ENCODE measurements at places on chromosomes 2 and 18. TPM values are rescaled to one million over a fixed set of nuclear protein-coding genes. Genes with fewer than 3 reads are reported as not detected.
A peak's percentile ranks its signal among the peaks of the same experiment; 100 is the strongest.

- peaks cover 44% of the 10 kb centered on the region for H3K27me3 ChIP-seq
- H3K4me1 ChIP-seq: peaks cover 4% of the 10 kb centered on the region
- H3K4me3 ChIP-seq: no peak overlapping the region
- no peak for DNase-seq
- H3K27ac ChIP-seq: no peak overlapping the region
- H3K36me3 ChIP-seq: no peaks in the 10 kb centered on the region
Observed at GRCh38 chr2:118847762-118848172, 319 bp upstream of the EN1 start.

- H3K27ac ChIP-seq: no peak overlapping the region
- peaks cover 8% of the 10 kb centered on the region for H3K4me1 ChIP-seq
- H3K4me3 ChIP-seq: peak overlapping the region; percentile 35
- DNase-seq: no peak
- no peaks in the 10 kb centered on the region for H3K36me3 ChIP-seq
- no peaks in the 10 kb centered on the region for H3K27me3 ChIP-seq
Observed at GRCh38 chr2:149544692-149545091, 42.9 kb downstream of the MMADHC start.

GRCh38 chr2:120108749-120109148 lies 95.9 kb downstream of the EPB41L5 start:
- H3K27me3 ChIP-seq: peaks cover 9% of the 10 kb centered on the region
- H3K27ac ChIP-seq: peak overlapping the region; percentile 41
- H3K4me1 ChIP-seq: peaks cover 19% of the 10 kb centered on the region
- peak overlapping the region; percentile 37 for H3K4me3 ChIP-seq

- peaks cover 35% of the 10 kb centered on the region for H3K27me3 ChIP-seq
- H3K27ac ChIP-seq: no peak overlapping the region
- no peaks in the 10 kb centered on the region for H3K36me3 ChIP-seq
Observed at GRCh38 chr2:54677476-54678265, 45.8 kb upstream of the EML6 start.

GRCh38 chr2:189300916-189301315 lies 121.4 kb upstream of the COL5A2 start:
- no peaks in the 10 kb centered on the region for H3K27me3 ChIP-seq
- no peak for DNase-seq
- no peak overlapping the region for H3K27ac ChIP-seq
- H3K4me3 ChIP-seq: no peak overlapping the region
- peaks cover 5% of the 10 kb centered on the region for H3K4me1 ChIP-seq

- H3K4me1 ChIP-seq: no peaks in the 10 kb centered on the region
- H3K27me3 ChIP-seq: peaks cover 26% of the 10 kb centered on the region
- H3K4me3 ChIP-seq: no peak overlapping the region
- no peaks in the 10 kb centered on the region for H3K36me3 ChIP-seq
- no peak overlapping the region for H3K27ac ChIP-seq
Observed at GRCh38 chr2:175399326-175399725, 217.8 kb upstream of the ATP5MC3 start.

DNA sequence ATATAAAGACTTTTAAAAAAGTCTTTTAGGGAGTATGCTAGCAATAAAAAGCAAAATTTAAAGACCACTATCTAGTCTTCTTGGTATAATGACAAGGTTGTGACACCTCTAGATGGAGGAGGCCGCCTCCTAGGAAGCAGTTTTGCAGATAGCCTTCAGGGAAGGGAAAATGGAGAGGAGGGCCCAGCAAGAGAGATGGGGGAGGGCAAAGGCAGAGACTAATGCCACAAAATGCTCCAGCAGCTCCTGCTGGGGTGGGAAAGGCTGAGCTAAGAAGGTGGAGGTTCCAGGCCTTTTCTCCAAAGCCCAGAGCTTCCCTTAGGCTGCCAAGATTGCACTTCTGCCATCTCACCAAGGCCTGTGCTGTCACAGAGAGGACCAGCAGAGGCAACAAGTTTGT lies 153.9 kb upstream of the THSD7B start:
- H3K4me1 ChIP-seq: no peaks in the 10 kb centered on the region
- H3K4me3 ChIP-seq: no peak overlapping the region
- no peaks in the 10 kb centered on the region for H3K36me3 ChIP-seq
- no peak for DNase-seq

- H3K4me1 ChIP-seq: no peaks in the 10 kb centered on the region
- no peak overlapping the region for H3K27ac ChIP-seq
- DNase-seq: no peak
- no peak overlapping the region for H3K4me3 ChIP-seq
Observed at GRCh38 chr2:149915151-149915550, 327.6 kb upstream of the MMADHC start.

DNA sequence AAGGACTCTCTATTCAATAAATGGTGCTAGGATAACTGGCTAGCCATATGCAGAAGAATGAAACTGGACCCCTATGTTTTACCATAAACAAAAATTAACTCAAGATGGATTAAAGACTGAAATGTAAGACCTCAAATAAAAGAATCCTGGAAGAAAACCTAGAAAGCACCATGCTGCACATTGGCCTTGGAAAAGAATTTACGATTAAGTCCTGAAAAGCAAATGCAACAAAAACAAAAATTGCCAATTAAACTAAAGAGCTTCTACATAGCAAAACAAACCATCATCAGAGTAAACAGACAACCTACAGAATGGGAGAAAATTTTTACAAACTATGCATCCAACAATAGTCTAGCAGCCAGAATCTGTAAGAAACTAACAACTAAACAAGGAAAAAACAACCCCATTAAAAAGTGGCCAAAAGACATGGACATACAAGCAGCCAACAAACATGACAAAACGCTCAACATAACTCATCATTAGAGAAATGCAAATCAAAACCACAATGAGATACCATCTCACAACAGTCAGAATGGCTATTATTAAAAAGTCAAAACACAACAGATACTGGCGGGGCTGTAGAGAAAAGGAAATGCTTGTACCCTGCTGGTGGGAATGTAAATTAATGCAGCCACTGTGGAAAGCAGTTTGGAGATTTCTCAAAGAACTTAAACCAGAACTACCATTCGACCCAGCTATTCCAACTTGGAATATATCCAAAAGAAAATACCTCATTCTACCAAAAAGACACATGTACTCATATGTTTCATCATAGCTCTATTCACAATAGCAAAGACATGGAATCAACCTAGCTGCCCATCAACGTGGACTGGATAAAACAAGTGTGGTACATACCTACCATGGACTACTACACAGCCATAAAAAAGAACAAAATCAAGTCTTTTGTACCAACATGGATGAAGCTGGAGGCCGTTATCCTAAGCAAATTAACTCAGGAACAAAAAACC lies 30.6 kb downstream of the SEPTIN10 start:
- no peaks in the 10 kb centered on the region for H3K36me3 ChIP-seq
- H3K27me3 ChIP-seq: peaks cover 41% of the 10 kb centered on the region
- H3K27ac ChIP-seq: no peak overlapping the region
- no peaks in the 10 kb centered on the region for H3K4me1 ChIP-seq
- DNase-seq: no peak

- DNase-seq: no peak
- peak overlapping the region; percentile 48 for H3K4me3 ChIP-seq
- H3K4me1 ChIP-seq: peaks cover 39% of the 10 kb centered on the region
- H3K36me3 ChIP-seq: no peaks in the 10 kb centered on the region
- no peaks in the 10 kb centered on the region for H3K27me3 ChIP-seq
Observed at GRCh38 chr2:110871637-110872036, 139.3 kb downstream of the ACOXL start.

DNA sequence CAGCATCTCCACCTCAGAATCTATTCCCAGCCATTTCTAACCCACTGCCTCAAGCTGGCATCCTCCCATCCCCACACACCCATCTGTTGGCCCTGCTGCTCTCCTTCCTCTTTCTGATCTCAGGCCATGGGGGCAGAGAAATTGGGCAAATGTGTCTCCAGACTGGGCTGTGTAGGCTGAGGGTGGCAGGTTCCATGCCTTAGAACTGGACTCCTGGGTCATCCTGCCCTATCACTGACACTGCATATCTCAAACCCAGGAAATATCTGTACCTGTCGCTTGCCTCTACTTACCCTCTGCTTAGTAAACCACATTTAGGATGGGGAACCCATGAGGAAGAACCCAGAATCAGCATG lies 1.8 kb downstream of the WNT10A start:
- no peak for DNase-seq
- no peak overlapping the region for H3K4me3 ChIP-seq
- peaks cover 46% of the 10 kb centered on the region for H3K27me3 ChIP-seq
- peaks cover 13% of the 10 kb centered on the region for H3K4me1 ChIP-seq
- no peaks in the 10 kb centered on the region for H3K36me3 ChIP-seq
- H3K27ac ChIP-seq: no peak overlapping the region

DNA sequence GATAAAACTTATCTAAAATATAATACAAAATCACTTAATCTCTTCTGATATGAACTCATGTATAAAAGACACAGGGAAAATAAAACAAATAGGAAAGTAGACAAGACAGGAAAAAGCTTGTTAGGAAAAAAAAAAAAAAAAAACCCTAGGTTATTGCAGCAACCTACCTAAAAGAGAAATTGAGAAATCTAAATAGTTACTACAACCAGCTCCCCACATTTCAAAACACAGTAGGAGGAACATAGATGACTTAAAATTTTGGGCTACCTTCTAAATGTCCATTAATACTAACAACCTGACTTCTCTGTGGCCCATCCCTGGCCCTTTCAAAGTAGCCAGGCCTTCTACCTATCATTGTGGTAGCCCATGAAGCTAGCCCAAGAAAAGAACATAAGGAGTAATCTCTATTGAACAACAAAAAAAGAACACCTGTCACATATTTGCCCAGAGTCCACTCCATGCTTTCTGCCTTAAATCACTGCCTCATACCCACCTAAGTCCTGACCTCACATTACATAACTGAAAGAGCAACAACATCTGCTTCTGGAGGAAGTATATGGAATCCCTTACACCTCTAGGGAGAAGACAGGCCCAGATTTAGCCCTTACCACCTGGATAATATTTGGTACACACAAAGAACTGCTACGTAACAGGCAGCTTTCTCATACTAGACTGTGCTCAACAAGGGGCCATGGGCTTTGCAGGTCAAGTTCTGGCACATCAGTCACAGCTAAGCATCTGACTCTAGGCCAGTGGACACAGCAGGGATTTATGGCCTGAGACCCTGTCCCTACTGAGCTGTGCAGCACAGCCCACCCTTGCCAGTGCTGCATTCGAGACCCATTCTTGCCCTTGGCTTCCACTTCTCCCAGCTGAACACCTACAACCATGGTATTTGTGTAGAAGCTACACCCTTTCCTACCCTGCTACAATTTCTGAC lies 8.5 kb downstream of the SUCLG1 start:
- peaks cover 21% of the 10 kb centered on the region for H3K4me1 ChIP-seq
- H3K4me3 ChIP-seq: no peak overlapping the region
- no peak overlapping the region for H3K27ac ChIP-seq
- peaks cover 9% of the 10 kb centered on the region for H3K36me3 ChIP-seq
- no peaks in the 10 kb centered on the region for H3K27me3 ChIP-seq
- DNase-seq: no peak

DNA sequence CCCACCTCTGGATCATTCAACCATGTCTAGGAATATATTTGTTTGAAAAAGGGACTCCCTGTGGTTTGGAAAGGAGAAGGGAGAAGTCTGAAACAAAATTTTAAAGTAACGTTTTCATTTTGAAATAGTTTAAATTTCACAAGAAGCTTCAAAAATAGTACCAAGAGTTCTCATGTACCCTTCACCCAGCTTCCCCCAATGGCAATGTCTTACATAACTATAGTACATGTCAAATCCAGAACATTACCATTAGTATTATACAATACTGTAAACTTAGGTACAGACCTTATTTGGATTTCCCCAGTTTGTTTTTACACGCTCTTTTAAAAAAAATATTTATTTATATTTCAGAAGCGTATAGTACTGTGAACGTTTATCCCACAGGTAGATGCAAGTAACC lies 4.0 kb upstream of the LYG2 start:
- H3K27ac ChIP-seq: no peak overlapping the region
- H3K27me3 ChIP-seq: no peaks in the 10 kb centered on the region
- no peak for DNase-seq

GRCh38 chr2:237889016-237889415 lies 29.6 kb downstream of the RAMP1 start:
- H3K4me1 ChIP-seq: peaks cover 24% of the 10 kb centered on the region
- H3K4me3 ChIP-seq: no peak overlapping the region
- H3K27me3 ChIP-seq: no peaks in the 10 kb centered on the region
- no peak for DNase-seq

Gene STK11IP
- total RNA-seq: 27.7 TPM

Gene MRPL44
- 29.0 TPM for total RNA-seq

Gene HYCC2
- 64.6 TPM for total RNA-seq

Gene RGPD8
- total RNA-seq: 19.5 TPM

Gene ONECUT2
- 0.39 TPM for total RNA-seq

Gene TBC1D8
- 0.29 TPM for total RNA-seq

Gene TXNDC2
- not detected for total RNA-seq

Gene TDRD15
- total RNA-seq: 0.07 TPM

Gene LCT
- 0.33 TPM for total RNA-seq

All from natural killer cell treated with Interleukin-12 subunit alpha and Interleukin-12 subunit beta and Interleukin-15 and Interleukin-18, amount 100 ng/mL, for 72 hours (primary cell).